Suprapubic skin (tissue), 4 donors: ENCODE measurements at places on chromosomes 12 and 14.

DNA sequence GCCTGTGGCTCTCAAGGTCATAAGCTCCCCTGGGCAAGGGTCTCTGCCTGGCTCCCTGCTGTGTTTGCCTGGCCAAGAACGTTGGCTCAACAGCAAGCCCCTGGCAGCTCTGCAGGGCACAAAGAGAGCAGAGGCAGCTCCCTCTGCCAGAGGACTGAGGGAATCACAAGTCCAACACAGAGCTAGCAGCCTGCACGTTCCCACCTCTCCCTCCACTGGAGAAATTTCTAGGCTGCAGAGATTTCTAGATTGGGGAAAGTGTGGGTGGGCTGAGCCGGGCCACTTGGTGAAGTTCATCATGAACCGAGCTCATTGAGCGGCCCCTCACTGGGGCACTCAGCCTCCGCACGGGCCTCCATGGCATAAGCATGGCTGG, 19.8 kb downstream of the ZFYVE21 start:
- H3K27me3 ChIP-seq: no peaks in the 10 kb centered on the region
- H3K36me3 ChIP-seq: peaks cover 54% of the 10 kb centered on the region

DNA sequence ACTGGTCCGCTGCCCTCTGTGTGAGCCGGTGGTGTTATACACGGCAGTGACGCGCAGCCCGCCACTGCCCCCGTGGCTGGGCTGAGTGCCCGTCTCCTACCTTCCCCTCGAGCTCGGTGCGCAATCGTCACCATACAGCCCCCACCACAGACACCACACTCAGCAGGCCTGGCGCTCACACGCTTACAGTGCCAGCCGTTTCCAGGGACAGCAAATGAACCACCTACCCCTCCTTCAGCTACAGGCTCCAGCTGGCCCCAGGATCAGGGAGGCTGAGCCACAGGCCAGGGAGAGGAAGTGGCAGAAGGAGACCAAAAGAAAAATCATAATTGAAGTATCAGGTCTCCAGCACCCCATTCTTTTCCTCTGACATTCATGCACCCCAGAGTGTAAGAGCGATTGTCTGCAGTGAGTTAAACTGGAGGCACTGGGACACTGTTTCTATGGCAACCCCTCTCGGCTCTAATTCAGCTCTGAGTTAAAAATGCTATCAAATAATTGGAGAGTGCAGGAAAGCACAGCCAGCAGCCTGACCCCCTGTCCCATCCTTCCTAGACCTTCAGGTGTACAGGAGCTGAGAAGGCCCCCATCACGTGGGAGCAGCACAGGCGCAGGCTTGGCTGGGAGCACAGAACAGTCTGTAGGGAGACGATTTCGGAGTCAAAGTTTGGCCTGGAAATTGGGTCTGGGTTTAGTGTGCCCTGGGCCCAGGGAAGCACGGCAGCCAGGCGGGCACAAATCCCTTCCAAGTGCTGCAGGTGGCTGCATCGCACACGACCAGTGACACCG, 18.0 kb downstream of the LRTM2 start:
- H3K36me3 ChIP-seq: no peaks in the 10 kb centered on the region
- no peak overlapping the region for H3K4me3 ChIP-seq
- no peak overlapping the region for H3K27ac ChIP-seq
- no peaks in the 10 kb centered on the region for H3K4me1 ChIP-seq

- H3K27me3 ChIP-seq: no peaks in the 10 kb centered on the region
- DNase-seq: no peak
- H3K4me1 ChIP-seq: peaks cover 15% of the 10 kb centered on the region
- H3K4me3 ChIP-seq: no peak overlapping the region
Observed at GRCh38 chr14:96519970-96520369, 17.8 kb downstream of the PAPOLA start.

GRCh38 chr14:97021571-97022168, 224.5 kb downstream of the VRK1 start:
- no peak overlapping the region for H3K4me3 ChIP-seq
- no peak for DNase-seq
- peaks cover 17% of the 10 kb centered on the region for H3K27me3 ChIP-seq
- no peak overlapping the region for H3K27ac ChIP-seq
- H3K36me3 ChIP-seq: no peaks in the 10 kb centered on the region
- no peaks in the 10 kb centered on the region for H3K4me1 ChIP-seq

GRCh38 chr14:95431199-95432143, 85.0 kb downstream of the SYNE3 start:
- H3K36me3 ChIP-seq: peaks cover 66% of the 10 kb centered on the region
- no peak overlapping the region for H3K4me3 ChIP-seq
- peaks cover 4% of the 10 kb centered on the region for H3K4me1 ChIP-seq
- H3K27ac ChIP-seq: no peak overlapping the region
- no peak for DNase-seq

GRCh38 chr12:48972952-48973483, 1.5 kb upstream of the WNT10B start:
- H3K36me3 ChIP-seq: no peaks in the 10 kb centered on the region
- DNase-seq: no peak
- H3K4me1 ChIP-seq: peaks cover 52% of the 10 kb centered on the region
- no peak overlapping the region for H3K4me3 ChIP-seq

- no peak overlapping the region for H3K4me3 ChIP-seq
- H3K27ac ChIP-seq: no peak overlapping the region
- peak; percentile 23 for DNase-seq
- H3K36me3 ChIP-seq: peaks cover 29% of the 10 kb centered on the region
- H3K4me1 ChIP-seq: peaks cover 62% of the 10 kb centered on the region
- peaks cover 12% of the 10 kb centered on the region for H3K27me3 ChIP-seq
Observed at GRCh38 chr14:23362200-23362599, 2.8 kb downstream of the EFS start.

GRCh38 chr14:79294499-79294898, 916.8 kb downstream of the DIO2 start:
- no peak overlapping the region for H3K4me3 ChIP-seq
- no peaks in the 10 kb centered on the region for H3K4me1 ChIP-seq

- peaks cover 3% of the 10 kb centered on the region for H3K4me1 ChIP-seq
- H3K27ac ChIP-seq: no peak overlapping the region
- no peaks in the 10 kb centered on the region for H3K36me3 ChIP-seq
- DNase-seq: no peak
- H3K27me3 ChIP-seq: no peaks in the 10 kb centered on the region
- no peak overlapping the region for H3K4me3 ChIP-seq
Observed at GRCh38 chr14:72513965-72514659, 379.8 kb downstream of the DPF3 start.

GRCh38 chr12:95074766-95075165, 1.3 kb upstream of the NR2C1 start:
- H3K4me3 ChIP-seq: no peak overlapping the region
- H3K4me1 ChIP-seq: peaks cover 8% of the 10 kb centered on the region
- no peaks in the 10 kb centered on the region for H3K36me3 ChIP-seq
- DNase-seq: no peak
- no peaks in the 10 kb centered on the region for H3K27me3 ChIP-seq

DNA sequence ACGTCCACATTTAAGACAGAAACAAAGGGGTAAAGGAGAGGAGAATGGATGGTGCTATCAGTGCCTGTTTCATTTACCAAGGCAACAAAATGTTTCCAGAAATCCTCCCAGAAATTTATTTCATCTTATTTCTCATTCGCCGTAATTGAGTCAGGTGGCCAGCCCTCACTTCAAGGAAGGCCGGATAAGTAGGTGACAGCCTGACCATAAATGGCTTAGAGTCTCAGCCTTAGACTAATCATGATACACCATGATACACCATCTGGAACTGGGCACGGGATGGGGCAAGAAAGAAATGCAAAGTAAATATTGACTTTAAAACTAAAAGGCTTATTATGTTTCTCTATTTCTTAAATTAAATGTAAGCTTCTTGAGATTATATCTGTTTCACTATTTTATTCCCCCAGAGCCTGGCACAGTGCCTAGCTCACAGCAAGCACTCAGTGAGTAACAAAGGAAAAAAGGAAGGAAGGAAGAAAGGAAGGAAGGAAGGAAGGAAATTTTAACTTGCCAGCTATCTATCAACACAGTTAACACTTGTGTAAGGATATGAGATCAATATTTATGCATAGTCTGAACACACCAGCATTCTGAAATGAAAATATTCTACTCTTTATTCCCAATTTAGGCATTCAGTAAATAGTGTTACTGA, 106.1 kb upstream of the FSCB start:
- H3K27me3 ChIP-seq: no peaks in the 10 kb centered on the region
- no peaks in the 10 kb centered on the region for H3K4me1 ChIP-seq
- DNase-seq: no peak
- no peak overlapping the region for H3K27ac ChIP-seq

- H3K4me1 ChIP-seq: peaks cover 46% of the 10 kb centered on the region
- peak within 1 kb of the TSS; percentile 98 for H3K27ac ChIP-seq
- no peaks in the 10 kb centered on the region for H3K36me3 ChIP-seq
- peak; percentile 96 for DNase-seq
Observed at GRCh38 chr12:49367381-49368239, at the start of gene SPATS2. SPATS2 (plus strand) TSS chr12:49367462; CDS start chr12:49461013, 93,551 bp downstream.

DNA sequence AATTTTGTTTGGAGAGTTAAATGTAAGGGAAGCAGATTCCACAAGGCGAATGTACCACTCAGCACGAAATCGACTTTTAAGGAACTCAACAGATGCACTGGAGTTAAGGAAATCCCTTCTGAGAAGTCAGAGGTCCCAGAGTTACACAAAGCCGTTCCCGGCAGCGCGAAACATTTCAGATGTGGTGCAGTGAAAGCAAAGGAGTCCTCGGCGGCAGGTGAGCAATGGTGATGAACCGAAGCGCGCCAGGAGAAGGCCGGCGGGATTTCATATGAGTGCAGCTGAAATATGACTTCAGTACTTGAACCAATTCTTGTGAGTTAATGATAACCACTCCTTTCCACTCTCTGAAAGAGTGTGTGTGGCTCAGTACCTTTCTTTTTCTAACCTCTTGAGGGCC, 183.2 kb downstream of the GRIP1 start:
- H3K36me3 ChIP-seq: no peaks in the 10 kb centered on the region
- H3K27ac ChIP-seq: no peak overlapping the region
- no peak for DNase-seq
- no peak overlapping the region for H3K4me3 ChIP-seq
- H3K4me1 ChIP-seq: no peaks in the 10 kb centered on the region

DNA sequence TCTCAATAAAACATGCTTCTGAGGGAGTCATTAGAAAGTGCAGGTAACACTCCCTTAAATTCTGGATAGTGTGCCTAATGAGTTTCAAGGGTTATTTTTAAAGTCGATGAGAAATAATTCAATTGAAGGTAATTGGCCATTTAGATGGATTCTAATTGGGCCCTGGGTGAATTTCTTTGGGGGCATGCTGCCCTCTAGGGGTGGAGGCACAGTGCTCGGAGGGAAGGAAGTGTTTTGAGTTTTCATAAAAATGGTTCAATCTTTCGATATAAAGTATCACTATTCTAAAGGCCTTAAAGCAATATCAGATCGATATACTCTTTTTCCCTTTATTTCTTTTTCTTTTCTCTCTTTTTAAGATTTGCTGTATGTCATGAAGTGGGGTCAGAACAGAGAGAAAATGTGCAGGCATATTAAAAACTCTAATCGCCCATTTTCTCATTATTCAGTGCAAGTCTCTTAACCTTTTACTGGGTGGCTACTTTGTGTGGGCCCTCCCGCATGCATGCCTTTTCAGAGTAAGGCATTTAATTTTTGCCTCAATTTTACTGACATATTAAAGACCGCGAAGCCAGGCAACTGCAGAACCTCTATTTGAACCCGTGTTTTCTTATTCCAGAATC, 25.5 kb downstream of the NKX2-8 start:
- no peak overlapping the region for H3K27ac ChIP-seq
- peaks cover 12% of the 10 kb centered on the region for H3K27me3 ChIP-seq
- H3K4me3 ChIP-seq: no peak overlapping the region
- no peaks in the 10 kb centered on the region for H3K36me3 ChIP-seq
- no peak for DNase-seq

DNA sequence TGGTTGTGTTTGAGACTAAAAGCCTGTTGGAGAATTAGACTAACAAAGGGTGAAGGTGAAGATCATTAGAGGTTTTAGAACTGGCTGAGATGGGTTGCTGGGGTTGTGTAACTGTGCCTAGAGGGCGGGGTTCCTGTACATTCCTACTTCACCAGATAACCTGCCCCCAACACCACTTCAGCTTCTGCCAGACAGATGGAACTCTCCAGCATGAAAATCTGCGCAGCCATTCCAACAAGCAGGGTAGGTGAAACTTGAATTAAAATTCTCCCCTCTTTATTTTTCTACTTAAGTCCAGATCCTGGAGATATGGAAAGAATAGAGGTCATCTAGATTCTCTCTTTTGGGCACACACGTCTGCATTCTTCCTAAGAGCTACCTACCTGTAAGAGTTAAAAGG, 6.0 kb downstream of the FOXG1 start:
- peaks cover 100% of the 10 kb centered on the region for H3K27me3 ChIP-seq
- no peak overlapping the region for H3K4me3 ChIP-seq
- H3K36me3 ChIP-seq: no peaks in the 10 kb centered on the region

DNA sequence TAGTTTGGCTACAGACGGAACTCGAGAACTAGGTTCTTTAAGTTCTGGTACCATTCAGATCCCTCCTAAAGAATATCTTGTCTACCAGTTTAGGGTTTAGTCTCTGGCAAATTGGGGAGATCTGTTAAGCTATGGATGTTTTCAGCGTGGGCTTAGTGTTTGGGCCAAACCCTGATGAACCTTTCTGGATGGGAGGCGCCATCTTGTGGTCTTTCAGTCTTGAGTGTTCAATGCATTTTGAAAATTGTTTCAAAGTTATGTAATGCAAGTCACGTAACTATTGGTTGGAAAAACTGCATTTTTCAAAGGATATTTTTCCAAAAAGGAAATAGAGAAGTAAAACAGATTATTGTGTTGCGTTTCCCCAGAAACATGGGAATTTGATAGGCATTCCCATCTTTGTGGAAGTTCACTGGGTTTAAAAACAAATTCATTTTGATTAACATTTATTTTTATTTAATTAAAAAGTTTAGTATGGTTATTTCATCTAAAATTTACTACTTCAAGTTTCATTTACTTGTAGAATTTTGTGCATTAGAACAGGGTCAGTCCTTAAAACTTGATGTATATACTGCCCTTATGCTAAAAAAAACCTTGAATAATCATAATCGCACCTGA, 169.0 kb downstream of the PRIMA1 start:
- H3K27me3 ChIP-seq: no peaks in the 10 kb centered on the region
- no peak overlapping the region for H3K27ac ChIP-seq
- H3K36me3 ChIP-seq: no peaks in the 10 kb centered on the region

GRCh38 chr14:104932676-104933631, 8.3 kb downstream of the PLD4 start:
- peak overlapping the region; percentile 59 for H3K4me3 ChIP-seq
- DNase-seq: peak; percentile 88
- no peak overlapping the region for H3K27ac ChIP-seq
- peaks cover 6% of the 10 kb centered on the region for H3K36me3 ChIP-seq

DNA sequence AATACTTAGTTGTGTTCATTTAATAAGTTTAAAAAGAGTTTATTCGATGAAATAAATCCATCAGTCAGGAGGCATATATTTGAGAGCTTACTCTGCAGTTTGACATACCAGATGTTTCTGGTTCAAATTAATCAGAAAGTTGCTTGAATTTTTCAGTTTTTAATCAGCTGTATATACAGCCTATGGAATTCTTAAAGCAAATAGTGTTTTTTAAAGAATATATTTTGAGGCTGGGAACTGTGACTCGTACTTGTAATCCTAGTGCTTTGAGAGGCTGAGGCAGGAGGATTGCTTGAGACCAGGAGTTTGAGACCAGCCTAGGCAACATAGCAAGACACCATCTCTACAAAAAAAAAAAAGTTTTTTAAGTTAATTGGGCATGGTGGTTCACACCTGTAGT, 112.1 kb downstream of the MON2 start:
- H3K27ac ChIP-seq: no peak overlapping the region
- no peak for DNase-seq
- no peaks in the 10 kb centered on the region for H3K27me3 ChIP-seq
- H3K36me3 ChIP-seq: peaks cover 7% of the 10 kb centered on the region
